ENCODE measurements at places on chromosomes 6 and 20.

- peak; percentile 76 for DNase-seq
These were observed 54.5 kb downstream of the STMND1 start for GRCh38 chr6:17156112-17156921.

GRCh38 chr6:12419631-12420272 is 129.6 kb downstream of the EDN1 start:
- DNase-seq = no peak

- peak; percentile 29 for DNase-seq
These were observed 53.5 kb downstream of the COL21A1 start for GRCh38 chr6:56193846-56194245.

GRCh38 chr6:1617466-1618310 is 8.0 kb downstream of the FOXC1 start:
- no peak for DNase-seq

DNA sequence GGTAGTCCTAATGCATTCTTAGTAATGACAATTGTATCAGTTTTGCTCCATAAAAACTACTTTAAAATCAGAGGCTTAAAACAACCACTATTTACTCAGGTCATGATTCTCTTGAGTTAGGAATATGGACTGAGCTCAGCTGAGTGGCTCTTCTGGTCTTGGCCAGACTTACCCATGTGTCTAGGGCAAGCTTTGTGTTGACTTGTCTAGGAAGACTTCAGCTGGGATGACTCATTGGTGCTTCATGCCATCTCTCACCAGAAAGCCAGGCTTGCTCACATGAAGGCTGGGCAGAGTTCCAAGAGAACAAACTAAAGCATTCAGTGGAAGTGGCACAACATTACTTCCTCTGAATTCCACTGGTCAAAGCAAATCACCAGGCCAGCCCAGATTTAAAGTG is 155.3 kb downstream of the DHX35 start:
- DNase-seq = peak; percentile 56

DNA sequence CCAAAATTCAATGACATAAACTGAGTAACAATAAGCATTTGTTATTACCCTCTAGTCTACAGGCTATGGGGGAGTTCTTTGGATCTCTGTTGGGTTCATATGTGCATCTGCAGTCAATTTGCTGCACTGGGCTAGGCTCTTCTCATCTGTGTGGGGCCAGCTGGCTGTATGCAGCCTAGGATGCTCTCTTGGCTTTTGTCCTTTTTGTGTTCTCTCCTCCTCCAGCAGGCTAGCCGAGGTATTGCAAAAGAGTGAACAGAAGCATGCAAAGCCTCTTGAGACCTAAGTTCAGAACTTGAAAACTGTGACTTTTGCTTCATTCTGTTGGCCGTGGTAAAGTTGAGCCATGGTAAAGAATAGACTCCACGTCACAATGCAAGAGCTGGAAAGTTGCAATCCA is 62.8 kb upstream of the FOXO3 start:
- DNase-seq = peak; percentile 24

- peak; percentile 97 for DNase-seq
These were observed 792.0 kb downstream of the MAFB start for GRCh38 chr20:39897058-39897457.

DNA sequence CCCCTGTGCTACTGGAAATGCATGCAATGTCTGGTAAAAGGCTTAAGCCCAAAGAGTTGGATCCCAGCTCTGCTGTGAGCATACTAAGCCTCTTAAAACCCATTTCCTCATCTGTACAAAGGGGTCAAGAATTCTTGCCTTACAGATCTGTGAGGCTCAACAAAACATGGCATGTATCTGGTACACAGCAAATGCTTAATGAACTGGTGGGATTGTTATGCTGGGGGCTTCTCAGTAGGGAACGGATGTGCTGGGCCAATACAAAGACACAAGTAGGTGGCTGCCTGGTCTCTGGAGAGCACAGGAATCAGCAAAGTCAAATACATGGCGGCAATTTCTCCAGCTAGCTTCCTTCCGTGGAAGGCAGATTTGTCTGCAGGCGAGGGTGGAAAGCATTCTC is 62.3 kb downstream of the LAMP5 start:
- DNase-seq = no peak

GRCh38 chr6:149961728-149962425 is 1.9 kb upstream of the ULBP1 start:
- peak; percentile 22 for DNase-seq

GRCh38 chr20:8578161-8578865 is 446.2 kb downstream of the PLCB1 start:
- no peak for DNase-seq

DNA sequence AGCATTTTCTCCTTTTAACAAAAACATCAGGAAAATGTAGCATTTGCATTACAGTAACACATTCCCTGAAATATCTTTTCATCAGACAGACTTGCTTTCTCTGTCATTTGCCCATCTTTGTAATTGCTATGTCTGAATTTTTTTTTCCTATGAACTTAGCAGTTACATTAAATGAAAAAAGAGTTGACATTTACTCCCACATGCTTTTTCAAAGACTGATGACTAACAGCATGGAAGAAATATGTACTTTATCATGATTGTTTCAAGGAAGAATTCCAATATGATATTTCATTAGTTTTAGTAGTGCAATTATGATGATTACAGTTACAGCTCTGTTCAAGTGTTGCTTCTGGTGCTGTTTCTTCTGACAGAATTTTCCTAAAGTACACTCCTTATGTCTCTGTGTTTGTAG is 864.5 kb upstream of the MAN1A1 start:
- peak; percentile 10 for DNase-seq

GRCh38 chr6:83071023-83071422 is 3.6 kb downstream of the DOP1A start:
- DNase-seq = no peak

GRCh38 chr20:50913690-50914375 is 17.4 kb downstream of the ADNP start:
- DNase-seq = peak; percentile 82

DNA sequence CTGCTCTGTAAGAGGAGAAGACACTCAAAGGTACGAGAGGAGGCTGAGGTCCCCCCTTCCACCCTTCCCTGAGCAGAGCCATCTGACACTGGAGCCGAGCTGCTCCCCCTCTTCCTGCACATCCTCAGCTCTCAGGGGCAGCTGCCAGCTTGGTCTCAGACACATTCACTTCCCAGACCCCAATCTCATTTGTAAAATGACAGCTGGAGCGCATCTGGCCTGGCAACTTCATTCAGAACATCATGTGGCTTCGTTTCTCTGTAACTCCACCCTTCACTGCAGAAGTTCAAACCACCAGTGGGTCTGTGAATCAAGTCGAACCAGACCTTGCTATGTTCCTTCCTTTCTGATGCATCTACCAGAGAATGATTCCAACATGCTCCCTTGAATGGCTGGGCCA is 145.6 kb upstream of the CDH4 start:
- no peak for DNase-seq

GRCh38 chr6:46586906-46587305 is 65.7 kb downstream of the CYP39A1 start:
- no peak for DNase-seq

DNA sequence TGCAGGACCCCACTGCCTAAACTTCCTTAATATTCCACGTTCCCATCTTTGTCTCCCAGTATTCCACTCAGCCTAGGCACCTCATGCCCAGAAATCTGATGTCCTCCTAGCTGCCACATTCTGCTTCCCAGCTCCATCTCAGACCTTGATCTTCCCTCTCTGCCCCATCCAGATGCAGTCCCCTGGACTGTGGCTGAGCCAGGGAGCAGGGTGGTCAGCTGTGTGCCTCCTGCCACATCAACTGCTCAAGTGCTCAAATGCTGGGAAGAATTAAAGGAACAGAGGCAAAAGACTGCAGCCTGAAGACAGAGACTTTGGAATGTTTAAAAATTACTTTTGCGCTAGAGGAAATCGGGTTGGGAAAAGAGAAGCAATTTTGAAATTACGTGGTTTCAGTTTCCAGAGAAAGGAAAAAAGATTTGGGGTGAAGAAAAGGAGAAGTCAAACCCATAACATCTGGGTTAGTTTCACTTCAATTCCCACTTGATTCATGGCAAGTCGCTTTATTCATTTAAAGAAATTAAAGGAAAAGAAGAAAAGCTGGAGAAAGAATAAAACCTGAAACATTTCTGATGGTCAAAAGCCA is 704.8 kb downstream of the PTPRT start:
- no peak for DNase-seq

- peak; percentile 12 for DNase-seq
These were observed 211.5 kb upstream of the FKBP1C start for GRCh38 chr6:62999796-63000195.

- DNase-seq = no peak
These were observed 25.7 kb downstream of the ZDHHC14 start for GRCh38 chr6:157406661-157407060.

DNA sequence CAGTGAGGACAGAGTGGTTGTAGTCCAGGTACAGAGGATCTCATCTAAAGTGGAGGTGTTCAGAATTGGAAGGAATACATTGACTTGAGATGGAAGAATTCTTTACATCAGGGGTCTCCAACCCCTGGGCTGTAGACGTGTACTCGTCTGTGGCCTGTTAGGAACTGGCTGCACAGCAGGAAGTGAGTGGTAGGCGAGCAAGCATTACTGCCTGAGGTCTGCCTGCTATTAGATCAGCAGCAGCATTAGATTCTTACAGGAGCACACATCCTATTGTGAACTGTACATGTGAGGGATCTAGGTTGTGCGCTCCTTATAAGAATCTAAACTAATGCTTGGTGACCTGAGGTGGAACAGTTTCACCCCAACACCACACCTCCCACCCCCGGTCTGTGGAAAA is 121.1 kb downstream of the CDKAL1 start:
- peak; percentile 21 for DNase-seq

- DNase-seq = no peak
These were observed 12.2 kb downstream of the BRD2 start for GRCh38 chr6:32980488-32981038.

GRCh38 chr6:135600086-135600702 is 102.7 kb upstream of the AHI1 start:
- no peak for DNase-seq

GRCh38 chr6:78436335-78436734 is 431.0 kb upstream of the IRAK1BP1 start:
- peak; percentile 15 for DNase-seq

GRCh38 chr6:5135788-5136376 is 50.7 kb downstream of the PPP1R3G start:
- DNase-seq = peak; percentile 53

DNA sequence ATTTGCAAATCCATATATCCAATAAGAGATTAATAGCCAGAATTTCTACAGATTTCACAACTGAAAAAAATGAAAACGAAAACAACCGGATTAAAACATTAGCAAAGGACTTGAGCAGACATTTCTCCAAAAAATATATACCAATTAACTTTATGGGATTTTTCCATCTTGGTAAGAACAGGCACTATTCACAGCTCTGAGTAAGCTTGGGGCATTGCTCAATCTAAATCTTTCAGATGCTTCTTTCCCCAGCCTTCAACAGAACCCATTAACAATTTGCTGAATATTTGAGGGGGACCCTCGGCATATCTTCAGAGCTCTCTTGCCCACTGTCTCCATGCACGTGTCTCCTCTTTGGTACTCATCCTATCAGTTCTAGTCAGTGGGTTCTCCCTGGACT is 111.7 kb upstream of the CD93 start:
- DNase-seq = no peak

DNA sequence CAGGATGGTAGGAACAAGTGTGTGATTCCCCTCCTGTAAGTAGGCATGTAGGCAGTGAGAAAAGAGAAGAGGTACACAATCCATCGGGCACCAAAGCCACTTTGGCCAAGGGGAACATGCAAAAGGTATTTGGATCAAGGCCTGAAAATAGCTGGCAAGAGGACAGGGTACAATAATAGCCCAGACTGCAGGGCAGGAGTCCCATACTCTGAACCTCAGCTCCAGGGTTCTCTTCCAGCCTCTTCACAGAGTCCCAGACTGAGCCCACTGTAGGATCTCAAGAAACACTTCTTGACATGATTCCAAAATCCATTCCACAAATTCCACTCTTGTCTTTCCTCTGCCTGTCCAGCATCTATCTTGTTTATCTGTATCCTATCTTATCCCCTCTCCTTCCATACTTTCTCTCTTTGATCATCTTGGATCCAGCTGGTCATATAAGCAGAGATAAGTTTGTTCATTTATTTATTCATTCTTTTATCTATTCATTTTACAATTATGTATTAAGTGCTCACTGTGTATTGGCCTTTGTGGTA is 19.7 kb downstream of the ACSS2 start:
- peak; percentile 24 for DNase-seq

DNA sequence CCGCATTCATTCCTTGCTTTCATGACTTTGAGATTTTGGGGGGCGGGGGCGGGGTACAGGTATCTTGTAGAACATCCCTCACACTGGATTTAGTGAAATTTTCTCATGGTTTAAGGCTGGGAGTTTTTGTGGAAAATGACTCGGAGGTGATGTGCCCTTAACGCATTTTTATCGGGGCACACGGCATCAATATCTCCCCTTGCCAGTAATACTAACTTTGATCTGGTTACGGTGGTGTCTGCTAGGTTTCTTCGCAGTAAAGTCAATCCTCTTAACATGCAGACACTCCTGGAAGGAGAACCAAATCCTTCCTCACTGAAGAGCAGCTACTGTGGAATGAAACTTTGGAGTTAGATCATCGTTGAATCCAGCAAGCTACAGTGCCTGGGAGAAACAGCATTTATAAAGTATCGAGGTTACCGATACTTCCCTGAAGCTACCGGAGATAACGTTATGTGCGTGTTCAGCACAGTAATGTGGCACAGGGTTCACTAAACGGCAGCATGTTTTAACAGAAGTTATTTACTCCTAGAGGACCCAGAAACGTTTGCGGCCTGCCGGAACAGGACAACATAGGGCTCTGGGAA is 1.2 kb upstream of the DYNLRB1 start:
- DNase-seq = no peak

- DNase-seq = peak; percentile 31
These were observed 30.3 kb downstream of the AK9 start for GRCh38 chr6:109660526-109661320.

DNA sequence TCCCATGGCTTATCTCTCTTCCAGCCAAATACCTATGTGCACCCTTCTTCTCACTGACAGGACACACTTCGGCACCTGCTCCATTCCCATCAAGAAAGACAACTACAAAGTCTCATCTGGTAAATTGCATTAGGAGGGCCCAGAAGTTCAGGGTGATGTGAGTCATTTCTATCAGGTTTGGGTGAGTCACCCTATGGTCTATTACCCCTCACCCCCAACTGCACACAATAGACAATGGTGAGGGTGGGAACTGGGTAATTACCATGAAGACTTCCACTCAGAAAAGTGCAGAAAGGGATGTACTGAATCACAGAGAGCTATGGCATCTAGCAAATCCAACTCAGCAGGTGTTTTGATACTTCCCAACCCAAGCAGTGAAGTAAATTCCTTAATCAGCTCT is 54.8 kb downstream of the OPN5 start:
- no peak for DNase-seq

- DNase-seq = no peak
These were observed 176.9 kb downstream of the TFAP2C start for GRCh38 chr20:56805966-56806365.

GRCh38 chr6:113651120-113651519 is 206.0 kb upstream of the MARCKS start:
- DNase-seq = no peak

Data from fibroblast of skin of right biceps (primary cell).